ENCODE measurements at places on chromosomes 7 and 10. TPM values are rescaled to one million over a fixed set of nuclear protein-coding genes. Genes with fewer than 3 reads are reported as not detected.

The CNNM2 gene
- total RNA-seq = 38.6 TPM

DNA sequence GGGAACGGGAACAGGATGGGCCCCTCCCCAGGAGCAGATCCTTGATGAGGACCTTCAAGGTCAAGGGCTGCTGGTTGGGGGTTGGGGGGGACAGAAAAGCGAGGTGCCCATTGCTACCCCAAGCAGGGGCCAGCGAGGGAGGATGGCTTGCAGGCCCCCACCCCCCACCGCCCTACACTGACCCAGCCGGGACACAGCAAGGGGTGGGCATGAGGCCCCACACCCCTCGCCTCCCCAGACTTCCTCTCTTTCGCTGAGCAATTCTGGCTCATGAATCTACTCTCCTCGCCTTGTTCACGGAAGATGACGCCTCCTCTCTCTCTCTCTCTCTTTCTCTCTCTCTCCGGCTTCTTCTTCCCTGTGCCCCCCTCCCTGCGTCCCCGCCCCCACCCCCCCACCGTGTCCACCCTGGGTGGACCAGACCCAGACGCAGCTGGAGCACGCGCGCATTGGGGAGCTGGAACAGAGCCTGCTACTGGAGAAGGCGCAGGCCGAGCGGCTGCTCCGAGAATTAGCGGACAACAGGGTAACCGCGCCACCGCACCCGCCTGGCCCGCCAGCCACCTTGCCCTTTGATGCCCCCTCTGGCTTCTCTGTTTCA is 81.1 kb upstream of the GTF2IRD1 start:
- DNase-seq = peak; percentile 38

The EBLN1 gene
- not detected for total RNA-seq

DNA sequence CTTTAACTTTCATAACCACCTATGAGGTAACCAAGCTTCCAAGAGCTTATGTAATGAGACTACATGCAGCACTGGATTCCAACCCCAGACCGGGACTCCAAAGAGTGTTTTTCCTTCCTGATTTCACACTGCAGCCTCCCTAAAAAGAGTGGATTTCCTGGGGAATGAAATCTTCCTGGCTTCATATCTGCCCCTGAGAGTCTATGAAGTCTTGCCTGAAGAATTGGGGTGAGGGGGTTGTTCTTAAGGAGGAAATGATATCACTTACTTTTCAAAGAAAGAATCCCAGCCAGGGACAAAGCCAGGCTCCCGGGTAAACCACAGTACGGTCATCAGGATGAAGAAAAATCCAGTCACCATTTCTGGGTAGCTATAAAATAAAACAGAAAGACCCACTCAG is 29.7 kb downstream of the STMP1 start:
- no peak for DNase-seq

DNA sequence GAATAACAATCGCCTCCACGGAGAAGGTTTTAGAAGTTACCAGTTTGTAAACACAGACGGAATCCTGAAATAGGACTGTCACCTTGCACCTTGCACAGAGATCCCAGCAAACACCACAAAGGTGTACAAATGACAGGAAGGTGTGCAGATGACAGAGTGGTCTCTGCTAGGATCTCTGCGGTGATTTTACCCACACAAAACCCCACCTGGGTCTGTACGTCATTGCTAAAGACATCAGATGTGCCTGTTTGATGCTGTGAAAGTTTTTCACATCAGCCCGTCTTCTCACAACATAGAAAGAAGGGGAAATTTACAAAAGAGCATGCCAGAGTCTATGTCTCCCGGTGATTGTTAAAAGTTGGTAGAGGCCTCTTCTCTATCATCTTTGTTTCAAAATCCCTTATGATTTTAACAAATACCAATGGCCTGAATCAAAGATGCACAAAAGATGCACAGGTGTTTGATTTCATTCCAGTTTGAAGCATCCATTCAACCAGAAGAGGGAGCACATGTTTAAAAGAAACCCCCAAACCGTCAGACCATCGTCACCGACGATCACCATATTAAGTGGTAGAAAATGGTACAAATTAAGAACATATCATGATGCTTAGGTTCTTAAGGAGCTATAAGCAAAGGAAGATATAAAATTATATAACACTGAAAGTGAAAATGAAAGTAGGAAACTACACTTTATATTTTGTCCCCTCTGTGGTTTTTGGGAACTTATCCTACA is 576.5 kb downstream of the PTPRN2 start:
- no peak for DNase-seq

The PLEKHS1 gene
- 6.6 TPM for total RNA-seq

DNA sequence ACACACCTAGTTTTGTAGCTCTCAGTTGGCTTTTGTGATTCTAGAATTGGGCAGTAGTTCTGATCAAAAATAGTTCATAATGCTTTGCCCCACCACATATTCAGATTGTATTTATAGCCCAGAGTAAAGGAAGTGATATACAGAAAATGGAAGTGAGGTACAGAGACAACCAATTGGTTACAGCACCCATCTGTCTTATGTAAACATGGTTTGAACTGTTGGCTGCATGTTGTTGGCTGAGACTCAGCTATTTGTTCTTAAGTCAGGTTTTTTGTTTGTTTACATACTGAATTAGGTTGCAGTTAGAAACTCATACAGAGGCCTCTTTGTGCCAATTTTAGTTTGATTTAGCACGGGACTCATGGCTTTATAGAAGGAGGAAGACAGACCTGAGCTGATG is 158.9 kb upstream of the GPR26 start:
- DNase-seq = no peak

- DNase-seq = peak; percentile 53
Measured at GRCh38 chr7:89232-90019, 102.9 kb upstream of the FAM20C start.

DNA sequence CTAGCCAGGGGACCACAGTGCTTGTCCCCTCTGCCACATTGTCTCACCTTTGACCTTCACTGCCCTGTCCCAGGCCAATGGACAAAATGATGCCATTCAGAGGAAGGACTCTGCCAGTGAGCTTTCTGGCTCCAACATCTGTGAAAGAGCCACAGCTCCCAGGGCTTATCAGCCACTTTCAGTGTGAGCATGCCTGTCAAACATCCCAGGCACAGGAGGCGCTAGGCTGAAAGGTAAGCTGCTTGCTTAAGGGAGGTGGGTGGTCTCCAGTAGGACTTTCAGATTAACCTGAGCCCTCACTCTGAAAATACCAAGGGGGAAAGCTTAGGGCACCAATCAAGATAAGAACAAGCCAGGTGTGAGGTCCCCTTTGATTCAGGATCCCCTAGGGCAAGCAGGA is 59.8 kb upstream of the GDF10 start:
- DNase-seq = no peak

The STAG3 gene
- total RNA-seq = 1.2 TPM

GRCh38 chr10:68560943-68561864 is 1.1 kb downstream of the TET1 start:
- peak; percentile 10 for DNase-seq

The OR6B1 gene
- not detected for total RNA-seq

DNA sequence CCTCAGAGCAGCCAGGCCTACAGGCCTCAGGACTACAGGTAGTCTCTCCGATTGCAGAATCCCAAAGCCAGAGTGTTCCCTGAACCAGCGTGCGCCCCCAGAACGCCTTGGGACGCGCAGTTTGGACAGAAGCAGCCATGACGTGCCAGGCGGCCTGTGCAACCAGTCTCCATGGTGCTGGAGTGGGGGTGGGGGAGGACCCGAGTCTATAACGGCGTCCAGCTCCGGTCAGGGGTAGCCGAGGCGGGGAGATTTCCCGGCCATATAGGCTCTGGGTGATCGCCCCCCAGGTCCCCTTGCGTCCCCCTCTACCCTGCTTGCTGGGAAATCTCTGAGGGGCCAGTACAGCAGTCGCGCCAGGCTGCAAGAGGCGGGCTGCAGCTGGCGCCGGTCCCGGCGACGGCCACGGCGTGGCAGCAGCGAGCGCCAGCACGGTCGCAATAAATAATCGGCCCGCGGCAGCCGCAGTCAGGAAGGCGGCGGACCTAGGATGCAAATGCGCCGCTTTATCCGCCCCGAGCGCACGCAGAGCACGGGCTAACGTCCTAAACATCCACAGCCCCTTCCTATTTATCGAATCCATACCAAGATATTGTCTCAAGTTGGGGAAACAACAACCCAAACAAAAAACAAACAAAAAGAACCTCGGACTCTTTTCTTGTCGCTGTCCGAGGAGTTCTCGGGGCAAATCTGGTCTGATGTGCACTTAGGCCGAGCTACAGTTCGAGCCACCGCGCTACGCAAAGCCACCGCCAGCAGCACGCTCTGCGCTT is 1.6 kb downstream of the HOXA3 start:
- peak; percentile 81 for DNase-seq

DNA sequence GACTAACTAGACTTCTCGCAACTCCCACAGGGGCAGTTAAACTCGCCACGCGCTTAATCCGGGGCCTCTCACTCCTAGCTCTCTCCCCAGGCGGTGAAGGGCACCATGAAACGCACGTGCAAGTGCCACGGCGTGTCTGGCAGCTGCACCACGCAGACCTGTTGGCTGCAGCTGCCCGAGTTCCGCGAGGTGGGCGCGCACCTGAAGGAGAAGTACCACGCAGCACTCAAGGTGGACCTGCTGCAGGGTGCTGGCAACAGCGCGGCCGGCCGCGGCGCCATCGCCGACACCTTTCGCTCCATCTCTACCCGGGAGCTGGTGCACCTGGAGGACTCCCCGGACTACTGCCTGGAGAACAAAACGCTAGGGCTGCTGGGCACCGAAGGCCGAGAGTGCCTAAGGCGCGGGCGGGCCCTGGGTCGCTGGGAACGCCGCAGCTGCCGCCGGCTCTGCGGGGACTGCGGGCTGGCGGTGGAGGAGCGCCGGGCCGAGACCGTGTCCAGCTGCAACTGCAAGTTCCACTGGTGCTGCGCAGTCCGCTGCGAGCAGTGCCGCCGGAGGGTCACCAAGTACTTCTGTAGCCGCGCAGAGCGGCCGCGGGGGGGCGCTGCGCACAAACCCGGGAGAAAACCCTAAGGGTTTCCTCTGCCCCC is 19.5 kb downstream of the WNT8B start:
- DNase-seq = peak; percentile 49
